ENCODE measurements at places on chromosomes 7 and 10.

DNA sequence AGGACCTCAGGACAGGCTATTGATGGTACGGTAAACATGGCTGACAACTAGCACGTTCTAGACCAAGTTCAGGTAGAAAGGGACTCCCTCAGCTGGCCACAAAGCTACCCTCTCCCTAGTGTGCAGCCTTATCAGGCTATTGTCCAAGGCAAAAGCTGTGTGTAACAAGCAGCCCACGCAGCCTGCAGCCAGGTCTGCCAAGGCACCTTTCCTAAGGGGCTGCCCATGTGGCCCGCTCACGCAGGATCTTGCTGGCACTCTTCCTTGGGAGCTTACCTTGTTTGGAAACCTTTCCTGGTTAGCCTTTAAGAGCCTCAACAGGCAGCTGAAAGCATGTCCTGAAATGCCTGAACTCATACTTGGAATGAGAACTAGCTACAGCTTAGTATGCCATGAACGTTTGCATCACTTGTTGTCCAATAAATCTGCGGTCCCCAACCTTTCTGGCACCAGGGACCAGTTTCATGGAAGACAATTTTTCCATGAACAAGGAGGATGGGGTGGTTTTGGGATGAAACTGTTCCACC, 51.7 kb downstream of the SYPL1 start:
- no peak for DNase-seq

DNA sequence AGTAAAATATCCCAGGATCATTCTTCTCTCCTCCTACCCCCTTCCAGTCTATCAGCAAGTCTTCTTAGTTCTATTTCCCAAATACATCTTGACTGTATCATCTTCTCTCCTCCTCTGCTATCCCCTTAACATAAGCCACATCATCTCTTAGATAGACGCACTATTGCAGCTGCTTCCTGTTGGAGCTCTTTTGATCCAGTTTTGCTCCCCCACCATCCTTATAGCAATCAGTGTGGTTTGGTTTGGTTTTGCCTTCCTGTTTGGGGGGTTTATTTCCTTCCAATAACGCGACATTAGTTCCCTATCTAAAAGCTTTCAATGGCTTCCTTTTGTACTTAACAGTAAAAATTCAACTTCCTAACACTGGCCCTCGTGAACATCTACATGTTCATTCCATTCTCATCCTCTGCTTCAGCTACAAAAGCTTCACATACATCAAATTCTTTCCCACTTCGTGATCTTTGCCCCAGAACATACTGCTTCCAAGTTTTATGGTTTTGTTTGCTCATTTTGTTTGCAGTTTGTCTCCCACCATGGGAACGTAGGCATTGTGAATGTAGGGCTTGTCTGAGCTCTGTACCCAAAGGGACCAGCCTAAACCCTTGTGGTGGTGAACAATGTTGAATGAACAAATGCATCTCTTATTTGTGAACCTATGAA, 33.7 kb upstream of the PLXDC2 start:
- DNase-seq, result no peak

DNA sequence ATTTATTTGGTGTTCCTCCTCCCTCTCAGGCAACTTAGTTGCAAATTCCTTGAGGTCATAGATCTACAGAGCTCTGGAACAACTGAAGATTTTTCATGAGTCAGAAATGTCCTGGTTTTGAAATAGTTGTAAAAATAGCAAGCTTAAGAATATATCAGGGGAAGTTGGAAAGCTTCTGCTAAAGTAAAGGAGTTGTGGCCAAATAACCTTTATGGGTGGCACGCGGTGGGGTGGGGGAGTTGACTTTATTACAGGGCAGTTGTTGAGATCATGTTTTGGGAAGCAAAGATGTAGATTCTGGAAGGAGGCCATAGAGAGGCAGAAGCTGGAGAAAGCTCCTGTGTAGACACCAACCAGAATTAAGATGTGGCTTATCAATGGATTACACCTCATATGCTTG, 326.0 kb upstream of the MTPN start:
- no peak for DNase-seq

DNA sequence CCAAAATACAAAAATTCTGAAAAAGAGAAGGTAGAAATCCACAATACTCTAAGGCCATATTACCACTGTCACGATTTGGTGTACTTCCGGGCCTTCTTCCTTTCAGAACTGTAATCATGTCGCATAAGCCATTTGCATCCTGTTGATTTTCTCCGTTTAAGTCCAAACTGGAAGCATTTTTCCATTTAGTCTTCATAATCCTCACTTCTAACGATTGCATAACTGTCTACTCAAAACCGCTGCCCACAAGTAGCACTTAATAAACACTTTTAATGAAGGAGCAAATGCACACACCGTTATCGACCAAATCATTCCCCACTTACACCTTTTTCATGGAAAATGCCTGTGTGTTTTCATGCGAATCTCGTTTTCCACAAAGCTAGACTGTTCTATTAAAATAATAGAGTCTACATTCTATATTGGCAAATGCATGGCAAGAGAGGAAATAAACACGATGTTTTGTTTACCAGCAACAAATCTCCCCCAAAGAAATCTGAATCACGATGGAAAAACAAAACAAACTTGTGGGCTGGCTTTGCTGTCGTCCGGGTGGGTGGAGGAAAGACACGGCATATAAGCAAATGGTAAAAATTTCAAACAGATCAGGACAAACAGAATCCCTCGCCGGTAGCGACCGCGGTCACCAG, 1.0 kb downstream of the ATE1 start:
- peak; percentile 45 for DNase-seq

DNA sequence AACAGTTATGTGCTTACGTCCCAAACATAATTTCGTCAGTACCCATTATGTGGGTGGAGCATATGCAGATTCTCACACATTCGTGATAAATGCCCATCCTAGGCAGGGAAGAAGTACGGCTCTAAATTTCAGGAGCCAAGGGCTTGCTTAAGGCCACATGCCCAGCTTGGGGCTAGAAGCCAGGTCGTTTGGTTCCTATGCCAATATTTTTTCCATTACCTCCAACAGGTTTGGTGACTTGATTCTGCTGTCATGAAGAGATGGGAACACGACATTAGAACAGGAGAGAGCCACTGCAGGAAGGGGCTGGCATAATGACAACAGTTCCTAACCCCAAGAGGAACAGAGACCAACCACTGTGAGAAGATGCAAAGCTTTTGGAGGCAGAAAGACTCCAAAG, 85.1 kb downstream of the HIPK2 start:
- DNase-seq, result no peak

DNA sequence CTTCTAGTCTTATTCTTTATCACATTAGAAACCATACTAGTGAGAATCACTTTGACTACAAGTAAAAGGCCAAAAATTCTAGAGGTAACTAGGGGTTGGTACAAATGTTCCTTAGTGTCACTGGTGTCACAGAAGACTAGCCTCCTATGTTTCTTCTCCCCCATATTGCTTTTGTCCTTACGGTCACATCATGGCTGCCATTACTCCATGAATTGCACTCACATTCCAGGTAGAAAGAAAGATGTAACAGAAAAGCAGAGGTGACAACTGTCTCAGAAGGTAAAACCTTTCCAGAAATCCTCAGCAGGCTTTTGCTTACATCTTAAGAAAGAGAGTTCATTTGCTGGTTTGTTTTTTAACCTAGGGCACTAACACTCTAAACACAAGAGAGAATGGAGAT, 42.9 kb downstream of the USP6NL start:
- DNase-seq, result no peak

DNA sequence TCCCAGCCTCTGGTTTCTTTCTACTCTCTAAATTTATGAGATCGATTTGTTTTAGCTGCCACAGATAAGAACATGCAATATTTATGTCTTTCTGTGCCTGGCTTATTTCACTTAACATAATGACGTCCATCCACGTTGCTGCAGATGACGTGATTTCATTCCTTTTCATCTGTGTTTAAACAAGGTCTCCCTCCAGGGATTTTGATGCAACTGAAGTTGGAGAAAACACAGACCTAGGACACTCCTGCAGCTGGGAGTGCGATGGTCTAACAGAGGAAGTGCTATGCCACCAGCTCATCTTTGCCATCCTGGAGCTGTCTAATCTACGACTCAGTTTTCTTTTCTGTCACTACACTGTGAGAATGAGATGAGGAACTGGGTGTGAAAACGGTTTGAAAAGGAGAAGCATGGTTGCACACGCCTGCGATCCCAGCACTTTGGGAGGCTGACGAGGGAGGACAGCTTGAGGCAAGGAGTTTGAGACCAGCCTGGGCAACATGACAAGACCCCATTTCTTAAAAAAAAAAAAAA, 1.5 kb upstream of the KCTD7 start:
- DNase-seq, result no peak

GRCh38 chr7:52507546-52508255, 527.7 kb upstream of the POM121L12 start:
- DNase-seq, result no peak

- DNase-seq, result no peak
These were observed 24.8 kb upstream of the FAM171A1 start for GRCh38 chr10:15395935-15396334.

DNA sequence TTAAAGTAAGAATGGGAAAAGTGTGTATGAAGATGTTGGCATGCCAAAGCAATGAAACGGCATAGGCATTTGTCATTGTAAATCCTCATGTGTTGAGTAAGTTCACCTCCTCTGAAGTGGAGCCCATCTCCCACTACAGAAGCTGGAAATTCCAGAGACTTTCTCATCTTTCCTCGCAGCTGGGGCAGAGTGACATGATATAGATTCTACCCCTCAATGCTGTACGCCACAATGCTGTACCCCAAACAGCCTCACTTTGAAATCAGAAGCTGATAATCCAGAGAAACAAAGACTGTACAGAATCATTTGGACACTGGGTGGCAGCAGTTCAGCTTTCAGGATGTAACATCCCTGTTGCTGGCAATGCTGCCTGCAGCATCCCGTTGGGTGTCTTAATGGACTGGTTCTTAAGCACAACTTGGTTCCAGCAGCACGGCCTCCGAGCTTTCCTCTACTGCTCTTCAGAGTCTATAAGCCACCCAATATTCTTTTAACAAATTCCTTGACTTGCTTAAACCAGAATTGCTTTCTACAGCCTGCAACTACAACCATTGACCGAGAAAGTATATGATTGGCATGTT, 18.8 kb downstream of the ZC3HAV1L start:
- DNase-seq, result peak; percentile 62

DNA sequence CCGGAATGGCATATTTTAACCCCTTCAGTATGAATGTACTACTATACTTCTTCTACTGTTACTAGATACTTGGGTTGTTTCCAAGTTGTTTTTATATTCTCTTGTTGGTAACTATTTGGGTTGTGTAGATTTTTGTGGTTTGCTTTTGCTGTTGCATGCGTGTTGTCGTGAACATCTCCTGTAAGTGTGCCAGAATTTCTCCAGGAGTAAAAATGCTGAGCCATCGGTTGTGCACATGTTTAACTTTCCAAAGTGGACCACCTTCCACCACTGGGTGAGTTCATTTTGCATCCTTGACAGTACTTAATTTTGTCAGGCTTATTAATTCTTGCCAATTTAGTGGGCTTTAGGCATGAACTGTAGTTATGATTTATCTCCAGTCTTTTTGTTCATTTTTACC, 47.9 kb downstream of the CSGALNACT2 start:
- DNase-seq, result no peak

DNA sequence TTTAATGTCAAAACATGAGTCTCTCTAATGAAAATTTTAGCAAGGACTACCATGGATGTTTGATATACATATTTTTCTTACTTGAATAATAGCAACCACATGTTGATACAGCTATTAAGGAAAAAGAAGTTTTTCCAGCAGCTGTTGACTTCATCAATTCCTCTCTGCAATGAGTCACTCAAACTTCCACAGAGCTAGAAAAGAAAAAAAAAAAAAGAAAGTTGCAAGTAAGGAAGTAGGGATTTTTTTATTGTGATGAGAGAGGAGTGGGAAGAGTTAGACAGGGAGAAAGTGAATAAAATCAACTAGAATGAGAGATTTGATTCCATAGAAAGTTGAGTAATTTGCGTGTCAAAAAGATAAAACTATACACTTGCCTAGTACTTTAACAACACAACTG, 46.2 kb downstream of the CAV1 start:
- DNase-seq, result no peak

DNA sequence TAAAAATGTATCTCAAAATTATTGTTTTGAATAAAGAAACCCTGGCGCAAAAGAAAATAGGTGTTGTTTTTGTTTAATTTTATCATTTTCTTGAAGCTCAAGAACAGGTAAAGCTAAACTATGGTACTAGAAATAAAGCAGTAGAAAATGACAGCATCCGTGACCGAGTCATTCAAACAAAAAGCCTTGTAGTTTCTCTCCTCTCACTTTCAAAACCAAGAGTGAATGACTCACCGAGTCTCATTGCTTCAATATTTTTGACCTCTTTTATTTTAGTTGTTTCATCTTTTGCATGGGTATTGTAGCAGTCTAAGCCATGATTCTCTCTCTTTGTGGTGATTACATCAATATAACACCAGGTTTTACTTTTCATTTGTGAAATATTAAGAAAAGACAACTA, 396.5 kb downstream of the POM121L12 start:
- no peak for DNase-seq

DNA sequence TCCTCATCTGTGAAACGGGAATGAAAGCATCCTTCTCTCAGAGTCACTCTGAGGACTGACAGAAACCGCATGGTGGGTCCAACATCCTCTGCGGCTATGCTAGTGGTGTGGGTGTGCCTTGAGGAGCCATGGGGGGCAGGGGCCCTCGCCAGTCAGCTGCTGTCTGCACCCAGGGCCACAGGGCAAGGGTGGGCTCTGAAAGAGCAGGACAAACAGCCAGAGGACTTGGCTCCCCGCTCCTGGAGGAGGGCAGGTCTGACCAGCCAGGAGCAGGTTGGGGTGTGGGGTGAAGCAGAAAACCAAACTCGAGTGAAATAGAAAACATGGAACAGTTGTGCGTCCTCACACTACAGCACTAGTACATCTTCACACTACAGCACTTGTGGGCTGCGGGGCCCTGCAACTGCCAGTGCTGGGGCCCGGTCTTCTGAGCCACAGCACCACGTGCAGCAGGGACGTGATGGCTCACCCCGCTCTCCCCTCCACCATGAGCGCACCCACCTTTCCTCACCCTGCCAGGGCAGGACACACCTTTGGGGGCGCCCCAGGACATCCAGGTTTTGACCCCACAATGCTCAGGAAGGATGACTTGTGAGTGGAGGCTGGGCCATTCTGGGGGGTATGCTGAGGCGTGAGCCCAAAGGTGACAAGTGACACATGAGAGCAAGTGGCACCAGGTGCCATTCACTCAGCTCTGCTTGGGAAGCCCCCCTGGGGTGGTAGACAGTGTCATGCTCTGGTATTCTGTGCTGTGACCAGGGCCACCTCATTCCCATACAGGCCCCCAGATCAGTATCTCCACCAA, 96.1 kb upstream of the RET start:
- DNase-seq, result no peak

GRCh38 chr10:4079803-4080202, 294.8 kb upstream of the KLF6 start:
- no peak for DNase-seq

GRCh38 chr7:101226721-101227120, 8.8 kb downstream of the ZNHIT1 start:
- DNase-seq, result no peak

DNA sequence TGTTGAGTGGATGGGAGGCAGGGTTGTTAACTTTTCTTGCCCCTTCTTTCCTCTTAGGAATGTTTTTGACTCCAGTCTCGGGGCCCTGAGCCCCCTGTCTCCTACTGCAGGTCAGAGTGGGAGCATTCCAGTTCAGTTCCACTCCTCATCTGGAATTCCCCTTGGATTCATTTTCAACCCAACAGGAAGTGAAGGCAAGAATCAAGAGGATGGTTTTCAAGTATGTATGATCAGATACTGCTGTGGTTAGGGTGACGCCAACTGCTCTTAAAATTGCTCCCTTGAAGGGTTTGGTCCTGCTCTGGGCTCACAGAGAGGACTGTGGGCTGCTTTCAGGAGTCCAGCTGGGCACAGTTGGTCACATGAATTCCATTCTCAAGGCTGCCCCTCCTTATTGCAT, 22.0 kb downstream of the VWA2 start:
- DNase-seq, result no peak
